Stimulated activated CD4-positive, alpha-beta T cell treated with anti-CD3 and anti-CD28 coated beads, Interleukin-1b, Interleukin-23, amount 100 ng/mL, for 1 hour (primary cell): ENCODE measurements at places on chromosomes 6 and 20.

GRCh38 chr6:74993136-74993535 is 212.7 kb downstream of the COL12A1 start:
- DNase-seq, result no peak

- no peak for DNase-seq
Measured at GRCh38 chr6:14595751-14596150, 478.2 kb downstream of the CD83 start.

DNA sequence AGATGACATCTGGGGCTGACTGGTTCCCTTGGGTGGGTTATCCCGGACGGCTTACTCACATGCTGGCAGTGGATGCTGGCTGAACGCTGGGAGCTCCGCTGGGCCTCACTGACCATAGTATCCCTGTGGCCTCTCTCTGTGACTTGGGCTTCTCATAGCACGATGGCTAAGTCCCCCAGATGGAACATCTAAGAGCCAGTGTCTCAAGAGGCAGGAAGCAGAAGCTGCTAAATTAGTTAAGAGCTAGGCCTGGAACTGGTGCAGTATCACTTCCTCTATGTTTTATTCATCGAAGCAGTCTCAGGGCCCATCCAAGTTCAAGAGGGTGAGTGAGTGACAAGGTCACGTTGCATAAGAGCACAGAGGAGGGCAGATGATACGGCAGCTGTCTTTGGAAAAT is 116.5 kb upstream of the LAMP5 start:
- DNase-seq, result no peak

DNA sequence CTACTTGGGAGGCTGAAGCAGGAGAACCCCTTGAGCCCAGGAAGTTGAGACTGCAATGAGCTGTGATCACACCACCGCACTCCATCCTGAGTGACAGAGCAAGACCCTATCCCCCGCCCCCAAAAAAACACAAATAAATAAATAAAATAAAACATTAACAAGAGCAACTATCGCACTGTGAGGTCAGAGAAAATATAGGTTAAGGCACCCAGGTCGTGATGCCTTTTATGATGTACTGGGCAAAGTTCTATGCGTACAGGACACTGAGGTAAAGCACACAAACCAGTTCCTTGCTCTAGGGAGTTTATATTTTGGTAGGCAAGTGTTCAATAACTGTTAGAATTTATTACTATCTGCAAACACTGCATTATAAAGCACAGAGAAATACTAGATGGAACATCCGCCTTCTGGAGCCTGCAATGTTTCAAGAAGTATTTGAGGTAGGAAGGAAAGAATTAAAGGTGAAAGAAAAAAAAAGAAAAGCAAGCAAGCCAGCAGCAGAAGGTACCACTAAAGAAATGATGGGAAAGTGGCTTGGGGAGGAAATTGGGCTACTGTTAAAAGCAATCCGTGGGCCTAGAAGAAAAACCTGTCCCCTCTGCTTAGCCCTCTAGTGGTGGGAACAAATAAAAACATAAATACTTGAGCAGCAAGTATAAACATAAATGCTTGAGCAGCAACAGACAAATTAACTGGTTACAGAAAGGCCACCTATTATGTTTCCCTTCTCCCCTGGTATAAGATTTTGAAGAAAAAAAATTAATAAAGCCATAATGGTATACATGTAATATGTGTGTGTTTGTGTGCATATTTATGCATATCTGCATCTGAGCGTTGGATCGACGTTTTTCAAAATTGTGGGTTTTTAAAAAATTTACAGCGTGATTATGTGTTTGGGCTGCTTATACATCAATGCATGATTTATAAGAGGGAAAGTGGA is 128.0 kb downstream of the PHACTR1 start:
- no peak for DNase-seq

DNA sequence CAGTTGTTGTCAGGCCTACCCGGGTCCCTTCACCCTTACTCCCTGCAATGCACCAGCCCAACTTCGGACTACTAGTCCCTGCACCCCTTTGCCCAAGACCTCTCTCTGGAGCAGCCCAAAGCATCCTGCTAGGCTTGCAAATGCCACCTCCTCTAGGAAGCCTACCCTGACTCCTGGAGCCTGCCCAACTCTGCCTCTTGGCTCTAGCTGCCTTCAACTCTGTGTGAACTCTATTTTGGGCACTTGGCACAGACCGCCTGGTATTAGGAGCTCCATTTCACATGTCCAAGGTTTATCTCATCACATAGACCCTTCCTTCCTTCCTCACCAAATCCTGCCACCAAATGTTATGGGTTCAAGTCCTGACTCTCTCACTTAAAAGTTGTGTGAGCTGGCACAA is 80.6 kb downstream of the MDGA1 start:
- DNase-seq, result no peak

DNA sequence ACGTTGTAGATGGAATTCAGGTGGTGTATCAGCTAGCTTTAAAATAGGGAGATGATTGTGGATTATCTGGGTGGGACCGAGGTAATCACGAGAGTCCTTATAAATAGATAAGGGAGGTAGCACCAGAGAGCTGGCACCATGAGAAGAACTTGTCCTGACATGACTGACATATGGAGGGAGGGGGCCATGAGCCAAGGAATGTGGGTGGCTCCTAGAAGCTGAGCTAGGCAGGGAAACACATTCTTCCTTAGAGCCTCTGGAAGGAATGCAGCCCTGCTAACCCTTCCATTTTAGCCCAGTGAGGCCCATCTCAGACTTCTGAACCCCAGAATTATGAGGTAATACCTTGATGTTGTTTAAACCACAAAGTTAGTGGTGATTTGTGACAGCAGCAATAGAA is 321.1 kb upstream of the SULF2 start:
- no peak for DNase-seq

- DNase-seq, result no peak
Measured at GRCh38 chr6:74902089-74902488, 303.8 kb downstream of the COL12A1 start.

- no peak for DNase-seq
Measured at GRCh38 chr20:7758406-7758805, 181.9 kb downstream of the HAO1 start.

GRCh38 chr20:63508072-63508768 is 9.3 kb upstream of the EEF1A2 start:
- DNase-seq, result no peak

DNA sequence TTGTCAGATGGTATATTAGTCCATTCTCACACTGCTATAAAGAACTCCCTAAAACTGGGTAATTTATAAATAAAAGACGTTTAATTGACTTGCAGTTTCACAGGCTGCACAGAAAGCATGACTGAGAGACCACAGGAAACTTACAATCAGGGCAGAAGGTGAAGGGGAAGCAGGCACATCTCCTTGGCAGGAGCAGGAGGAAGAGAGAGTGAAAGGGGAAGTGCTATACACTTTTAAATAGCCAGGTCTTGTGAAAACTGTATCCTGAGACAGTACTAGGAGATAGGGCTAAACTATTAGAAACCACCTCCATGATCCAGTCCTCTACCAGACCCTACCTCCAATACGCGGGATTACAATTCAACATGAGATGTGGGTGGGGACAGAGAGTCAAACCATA is 193.9 kb upstream of the KCNG1 start:
- no peak for DNase-seq

- DNase-seq, result no peak
Measured at GRCh38 chr20:8913456-8913855, 155.4 kb upstream of the PLCB4 start.
